ENCODE measurements at places on chromosomes 12 and 14.
A peak's percentile ranks its signal among the peaks of the same experiment; 100 is the strongest.

- DNase-seq = no peak
These were observed 41.5 kb downstream of the TNFAIP2 start for GRCh38 chr14:103164779-103165178.

DNA sequence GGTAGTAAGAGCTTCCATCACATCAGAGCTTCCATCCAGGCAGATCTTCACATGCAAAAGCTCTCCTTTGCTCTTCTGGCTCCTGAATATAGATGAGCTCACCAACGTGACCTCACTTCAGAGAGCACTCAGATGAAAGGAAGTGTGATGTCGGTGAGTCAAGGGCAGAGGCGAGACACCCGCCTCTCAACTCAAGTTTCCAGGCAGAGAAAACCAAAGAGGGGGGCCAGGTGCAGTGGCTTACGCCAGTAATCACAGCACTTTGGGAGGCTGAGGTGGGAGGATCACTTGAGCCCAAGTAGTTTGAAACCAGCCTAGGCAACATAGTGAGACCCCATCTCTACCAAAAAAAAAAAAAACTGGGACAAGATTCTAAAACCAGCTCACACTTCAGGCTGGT, 126.9 kb downstream of the DUSP6 start:
- DNase-seq = peak; percentile 85

DNA sequence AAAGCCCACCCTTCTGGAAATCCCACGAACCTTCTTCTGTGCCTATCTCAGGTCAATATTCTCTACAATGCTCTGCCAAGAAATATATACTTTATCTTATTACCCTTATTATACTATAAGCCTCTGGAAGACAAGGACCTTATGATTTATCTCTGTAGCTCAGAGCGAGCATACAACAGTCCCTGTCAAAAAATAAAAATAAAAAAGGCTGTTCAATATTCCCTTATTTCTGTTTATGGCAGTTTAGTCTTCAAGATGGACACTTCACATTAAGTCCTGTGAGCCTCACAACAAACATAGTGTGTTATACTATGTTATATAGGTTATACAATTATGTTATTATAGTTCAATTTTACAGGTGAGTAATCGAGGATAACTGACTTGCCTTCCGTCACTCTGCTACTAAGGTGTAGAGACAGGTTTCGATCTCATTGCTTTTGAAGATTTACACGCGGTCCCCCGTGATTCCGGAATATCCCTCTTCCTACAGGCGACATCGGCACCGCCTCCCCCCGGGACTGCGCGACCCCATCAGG, 562 bp downstream of the EAPP start:
- no peak for DNase-seq

DNA sequence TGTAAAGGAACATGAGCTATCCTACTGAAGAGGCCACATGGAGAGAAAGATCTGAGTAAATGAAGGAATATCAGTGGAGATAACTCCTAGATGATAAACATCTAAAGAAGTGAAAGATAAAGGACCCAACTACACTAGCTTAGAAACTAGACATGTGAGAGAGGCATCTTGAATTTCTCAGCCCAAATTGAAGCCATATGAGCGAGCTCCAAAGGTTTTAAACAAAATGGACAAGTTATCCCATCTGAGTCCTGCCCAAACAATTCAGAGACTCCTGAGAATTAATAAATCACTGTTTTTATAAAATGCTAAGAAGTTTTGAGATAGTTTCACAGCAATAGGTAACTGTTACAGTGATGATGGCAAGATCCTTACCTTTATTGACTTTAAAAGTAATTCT, 438.9 kb downstream of the NAV3 start:
- DNase-seq = no peak

GRCh38 chr12:78087363-78087675, 256.6 kb downstream of the NAV3 start:
- DNase-seq = no peak

DNA sequence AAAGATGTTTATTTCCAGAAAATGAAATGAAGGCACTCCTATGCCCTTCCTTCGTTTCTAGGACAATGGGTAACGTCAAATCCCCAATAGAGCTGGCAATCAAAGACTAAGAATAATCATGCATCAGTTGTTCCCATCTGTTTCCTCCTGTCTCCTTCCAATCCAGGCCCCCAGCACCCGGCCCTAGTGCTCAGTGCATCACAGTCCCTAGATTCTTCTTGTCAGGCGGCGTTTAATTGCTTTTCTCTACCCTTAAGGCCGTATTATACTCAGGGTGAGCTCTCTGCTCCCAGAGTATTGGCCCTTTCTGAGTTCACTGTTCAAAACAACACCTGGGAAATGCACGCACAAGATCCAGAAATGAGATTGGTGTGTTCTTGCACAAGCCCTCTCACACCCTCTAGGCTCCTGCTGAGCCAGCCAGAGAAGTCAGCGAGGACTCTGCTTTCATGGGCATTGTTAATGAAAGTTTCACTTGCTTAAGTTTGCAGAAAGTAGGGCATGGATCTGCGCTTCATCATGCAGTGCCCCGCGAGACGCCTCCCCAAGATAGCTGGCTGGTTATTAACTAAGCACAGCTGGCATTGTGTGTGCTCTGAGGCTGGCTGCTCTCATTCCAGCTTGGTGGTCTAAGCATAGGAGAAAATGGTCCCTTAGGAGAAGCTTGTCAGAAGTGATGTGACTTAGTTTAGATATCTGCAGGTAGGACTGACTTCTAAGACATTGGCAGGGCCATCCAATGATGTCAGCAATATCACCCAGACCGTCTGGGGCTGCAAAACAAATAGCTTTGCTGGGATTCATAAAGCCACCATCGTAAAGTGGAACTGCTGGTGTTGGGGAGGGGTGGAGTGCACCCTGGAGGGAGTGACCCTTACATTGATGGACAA, 28.7 kb downstream of the CRACR2A start:
- DNase-seq = no peak

DNA sequence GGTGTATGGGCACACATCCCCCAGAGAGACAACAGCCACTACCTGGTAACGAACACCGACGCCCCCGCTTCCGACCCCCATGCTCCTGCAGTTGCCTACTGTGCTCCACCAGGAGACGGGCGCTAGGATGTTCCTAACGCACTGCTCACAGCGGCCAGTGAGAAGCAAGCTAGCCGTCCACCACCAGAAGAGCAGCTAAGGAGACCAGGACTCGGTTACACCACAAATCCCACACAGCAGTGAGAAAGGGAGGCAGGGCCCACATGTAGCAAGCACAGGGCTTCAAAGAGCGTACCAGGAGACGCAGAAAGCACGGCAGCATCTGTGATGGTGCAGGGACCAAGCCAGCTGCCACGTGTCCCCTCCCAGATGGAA, 117.0 kb downstream of the NCOR2 start:
- DNase-seq = no peak

- DNase-seq = no peak
These were observed 127.6 kb downstream of the ANO6 start for GRCh38 chr12:45343269-45344051.

- peak; percentile 24 for DNase-seq
These were observed 3.3 kb downstream of the PXN start for GRCh38 chr12:120261951-120262851.

DNA sequence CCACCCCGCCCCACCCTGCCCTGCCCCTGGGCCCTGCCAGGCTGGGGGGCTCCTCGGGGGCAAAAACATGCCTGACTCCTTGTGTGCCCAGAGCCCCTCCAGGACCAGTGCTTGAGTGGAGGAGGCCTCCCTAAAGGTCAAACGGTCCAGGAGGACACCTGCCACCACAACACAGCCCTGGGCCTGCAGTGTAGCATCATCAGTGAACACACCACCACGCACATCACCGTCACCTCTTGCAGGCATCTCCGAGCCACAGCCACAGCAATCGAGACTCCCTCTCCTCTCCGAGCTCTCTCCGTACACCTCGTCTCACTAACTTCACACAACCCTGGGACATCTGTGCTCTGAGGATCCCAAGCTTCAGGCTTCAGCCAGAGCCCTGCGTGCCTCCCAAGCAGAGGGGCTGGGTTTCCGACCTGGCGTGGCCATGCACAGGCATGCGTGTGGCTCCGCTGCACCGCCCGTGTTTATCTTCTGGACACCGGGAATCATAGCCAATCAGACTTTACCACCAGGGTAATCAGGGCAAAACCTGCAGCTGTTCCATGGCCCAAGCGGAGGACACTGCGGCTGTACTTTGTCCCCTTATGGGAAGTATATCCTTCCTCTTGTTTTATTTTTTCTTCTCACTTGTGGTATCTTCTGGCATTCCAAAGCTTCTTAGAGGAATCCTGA, 6.2 kb upstream of the DIO3 start:
- no peak for DNase-seq

- DNase-seq = no peak
These were observed 4.0 kb downstream of the NCOR2 start for GRCh38 chr12:124563401-124563800.

DNA sequence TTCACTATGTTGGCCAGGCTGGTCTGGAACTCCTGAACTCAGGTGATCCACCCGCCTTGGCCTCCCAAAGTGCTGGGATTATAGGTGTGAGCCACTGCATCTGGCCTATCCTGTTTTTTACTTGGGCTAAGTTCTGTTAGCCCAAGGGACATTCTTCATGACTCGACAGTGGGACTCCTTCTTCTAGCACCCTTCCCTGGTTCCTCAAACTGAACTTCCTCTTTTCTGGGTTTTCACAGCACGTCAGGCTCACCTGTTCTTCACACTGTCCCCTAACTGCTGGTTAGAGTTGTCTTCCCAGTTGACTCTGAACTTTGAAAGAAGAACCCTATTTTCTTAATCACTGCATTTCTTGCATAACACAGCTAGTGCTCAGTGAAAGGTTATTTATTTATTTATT, 22.5 kb downstream of the CABP1 start:
- DNase-seq = no peak

DNA sequence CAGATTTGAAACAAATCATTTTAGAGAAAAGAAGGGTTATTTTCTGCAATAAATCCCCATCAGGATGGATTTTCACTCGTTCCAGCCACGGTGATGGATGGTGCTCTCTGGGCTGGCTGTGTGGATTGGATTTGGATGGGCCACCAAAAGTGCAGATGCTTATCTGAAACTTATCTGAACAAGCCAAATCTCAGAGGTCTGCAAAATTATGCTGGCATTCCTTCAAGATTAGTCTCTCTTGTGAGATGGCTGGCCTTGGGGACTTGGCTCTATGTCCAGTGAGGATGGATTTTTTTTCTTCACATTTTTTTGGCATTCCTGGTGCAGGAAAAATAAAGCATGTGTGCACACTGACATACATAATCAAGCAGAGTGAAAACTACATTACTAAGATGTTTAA, 341.9 kb downstream of the GXYLT1 start:
- DNase-seq = no peak

DNA sequence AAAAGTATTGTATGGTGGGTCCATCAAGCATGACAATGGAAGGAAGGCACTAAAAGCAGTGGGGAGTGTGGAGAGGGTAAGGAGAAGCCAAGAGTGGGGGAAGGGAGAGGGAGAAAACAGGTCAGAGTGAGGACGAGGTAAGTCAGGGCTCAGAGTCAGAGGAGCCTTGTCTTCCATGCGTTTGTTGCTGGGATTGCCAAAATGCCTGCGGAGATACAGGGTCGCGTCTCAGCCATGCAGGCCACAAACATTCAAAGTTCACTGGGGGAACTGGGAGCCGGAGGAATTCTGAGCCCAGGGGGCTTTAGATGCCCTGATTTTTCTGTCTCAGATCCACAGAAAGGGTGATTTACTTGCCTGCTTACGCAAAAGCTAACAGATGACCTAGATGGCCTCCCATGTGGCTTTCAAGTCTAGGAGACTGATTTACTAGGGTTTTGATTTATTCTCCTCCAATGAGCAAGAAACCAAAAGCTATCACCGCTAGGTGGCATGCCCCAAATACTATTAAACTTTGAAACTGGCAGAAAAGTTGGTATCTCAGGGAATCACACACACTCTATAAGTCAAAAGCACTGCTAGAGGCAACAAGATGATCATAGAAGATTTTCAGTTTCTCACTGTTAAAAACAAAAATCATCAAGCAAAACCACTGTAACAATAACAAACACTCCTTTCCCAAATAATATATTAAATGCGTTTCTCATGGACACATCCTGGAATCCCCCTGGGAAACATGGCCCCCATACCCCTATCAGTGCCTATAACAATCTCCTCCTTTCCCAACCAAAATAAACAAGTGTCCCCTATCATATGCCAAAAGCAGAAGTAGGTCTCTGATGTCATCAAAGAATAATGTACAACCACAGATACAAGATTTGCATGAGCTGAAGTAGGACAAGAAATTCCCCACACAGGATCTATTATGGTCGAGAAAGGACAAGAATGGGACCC, 26.6 kb upstream of the MDM1 start:
- peak; percentile 90 for DNase-seq

GRCh38 chr12:6861391-6861790, 5.9 kb upstream of the TPI1 start:
- DNase-seq = no peak

DNA sequence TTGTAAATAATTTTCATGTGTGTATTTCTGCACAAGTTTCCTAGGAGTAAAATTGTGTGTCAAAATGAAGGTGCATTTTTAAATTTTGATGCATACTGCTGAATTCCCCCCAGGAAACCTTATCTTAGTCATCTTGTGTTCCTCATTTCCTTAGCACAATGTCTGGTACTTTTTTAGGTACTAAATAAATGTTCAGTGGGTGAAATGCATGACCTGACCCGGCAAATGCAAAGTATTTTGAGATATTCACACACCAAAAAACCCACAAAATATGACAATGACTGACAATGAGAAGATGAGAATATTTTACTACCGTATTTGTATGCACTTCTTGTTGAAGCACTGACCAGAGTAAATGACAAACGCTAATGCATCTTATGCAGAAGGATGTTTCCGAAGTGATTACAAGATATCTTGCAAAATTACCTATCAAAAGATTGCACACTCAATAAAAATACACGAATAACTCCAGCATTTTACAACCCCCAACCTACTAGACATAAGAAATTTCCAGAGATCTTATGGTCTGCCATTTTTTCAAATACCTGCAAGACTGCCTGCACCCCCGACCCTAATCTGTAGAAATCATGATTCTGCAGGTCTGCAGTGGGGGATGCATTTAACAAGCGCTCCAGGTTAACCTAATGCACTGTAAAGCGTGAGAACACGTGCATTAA, 895 bp upstream of the PRKAB1 start:
- no peak for DNase-seq

DNA sequence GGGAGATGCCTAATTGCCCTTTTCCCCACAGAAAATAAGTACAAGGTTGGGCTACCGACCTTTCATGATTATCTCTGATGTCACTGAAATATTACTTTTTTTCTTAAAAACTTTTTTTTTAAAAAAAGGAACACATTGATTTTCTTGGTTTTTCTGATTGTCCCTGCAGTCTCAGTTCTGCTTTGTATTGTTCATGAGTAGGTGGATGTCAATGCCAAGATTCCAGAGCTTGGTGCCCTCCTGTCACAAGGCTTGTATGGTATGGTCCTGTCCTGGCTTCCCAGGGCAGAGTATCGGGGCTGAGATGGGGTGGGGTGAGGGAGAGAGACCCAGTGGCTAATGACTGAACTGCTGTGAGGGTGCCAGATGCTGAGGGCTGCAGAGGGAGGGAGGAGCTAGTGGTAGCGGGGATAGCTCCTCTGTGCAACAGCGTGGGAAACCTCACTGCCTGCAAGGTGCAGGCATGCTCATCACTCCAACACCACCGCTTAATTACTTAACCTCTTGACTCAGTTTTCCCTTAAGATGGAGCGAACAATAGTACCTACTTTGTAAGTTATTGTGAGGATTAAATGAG, 4.4 kb upstream of the CTDSP2 start:
- peak; percentile 58 for DNase-seq
